ENCODE measurements at places on chromosomes 4 and X.
A peak's percentile ranks its signal among the peaks of the same experiment; 100 is the strongest.

DNA sequence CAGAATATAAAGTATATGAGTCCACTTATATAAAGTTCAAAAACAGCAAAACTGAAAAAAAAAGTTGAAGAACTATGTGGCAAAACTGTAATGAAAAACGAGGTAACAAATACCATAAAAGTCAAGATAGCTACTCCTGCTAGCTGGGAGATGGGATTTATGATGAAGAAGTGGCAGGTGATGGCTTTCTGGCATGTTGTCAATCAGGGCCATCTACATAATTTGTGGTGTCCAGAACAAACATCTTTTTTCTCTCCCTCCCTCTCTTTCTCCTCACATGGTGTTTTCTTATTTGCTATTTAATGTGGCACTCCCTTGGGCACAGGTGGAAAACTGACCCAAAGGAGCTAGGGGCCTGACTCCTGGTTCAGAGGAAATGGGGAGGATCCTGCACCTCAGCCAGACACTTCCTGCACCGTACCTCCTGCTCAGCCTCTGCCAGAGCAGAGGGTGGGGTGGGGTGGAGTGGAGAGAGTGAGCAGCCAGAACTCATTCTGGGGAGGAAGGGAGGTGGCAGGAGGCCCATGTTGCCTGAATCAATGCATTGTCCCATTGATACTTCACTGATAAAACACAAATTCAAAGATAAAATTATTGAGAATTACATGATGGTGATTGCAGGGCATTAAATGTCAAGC is 5.3 kb upstream of the SAP30 start:
- no peak for DNase-seq

- DNase-seq = no peak
Observed at GRCh38 chr4:150141756-150142155, 63.5 kb downstream of the DCLK2 start.

GRCh38 chrX:48956728-48957414 is 536 bp downstream of the OTUD5 start:
- peak; percentile 60 for DNase-seq

- DNase-seq = no peak
Observed at GRCh38 chr4:89497517-89498308, 190.1 kb upstream of the GPRIN3 start.

DNA sequence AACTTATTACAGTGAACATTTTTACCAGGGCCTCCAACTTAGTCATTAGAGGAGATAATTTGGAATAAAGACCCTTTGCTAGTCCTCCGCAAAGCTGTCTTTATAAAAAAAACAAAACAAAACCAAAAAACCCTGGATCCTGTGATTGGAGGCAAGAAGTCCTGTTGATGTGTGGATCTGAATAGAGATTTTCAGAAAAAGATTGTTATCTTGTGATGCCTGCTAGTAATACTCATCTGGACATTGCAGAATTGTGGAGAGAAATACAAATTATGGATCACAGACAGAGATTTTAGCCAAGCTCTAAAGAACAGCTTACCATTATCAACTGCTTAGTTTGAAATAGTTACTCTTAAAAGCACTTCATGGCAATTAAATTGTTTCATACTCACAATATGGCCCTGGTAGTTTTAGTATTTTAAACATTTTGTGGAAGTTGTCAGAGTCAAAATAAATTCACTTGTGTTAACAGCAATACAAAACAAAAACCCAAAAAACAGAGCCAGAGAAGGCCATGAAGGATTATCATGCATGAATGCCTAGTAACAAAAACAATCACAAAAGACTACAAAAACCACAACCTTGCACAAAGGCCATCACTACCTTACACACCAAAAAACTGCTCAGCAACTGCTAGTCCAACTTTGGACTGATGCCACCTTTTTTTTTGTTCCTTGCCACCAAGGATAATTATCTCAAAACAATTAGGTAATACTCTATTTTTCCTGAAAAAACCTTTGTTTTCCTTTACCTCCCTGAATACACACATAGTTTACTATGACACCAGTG is 514.5 kb upstream of the SLIT2 start:
- DNase-seq = no peak

DNA sequence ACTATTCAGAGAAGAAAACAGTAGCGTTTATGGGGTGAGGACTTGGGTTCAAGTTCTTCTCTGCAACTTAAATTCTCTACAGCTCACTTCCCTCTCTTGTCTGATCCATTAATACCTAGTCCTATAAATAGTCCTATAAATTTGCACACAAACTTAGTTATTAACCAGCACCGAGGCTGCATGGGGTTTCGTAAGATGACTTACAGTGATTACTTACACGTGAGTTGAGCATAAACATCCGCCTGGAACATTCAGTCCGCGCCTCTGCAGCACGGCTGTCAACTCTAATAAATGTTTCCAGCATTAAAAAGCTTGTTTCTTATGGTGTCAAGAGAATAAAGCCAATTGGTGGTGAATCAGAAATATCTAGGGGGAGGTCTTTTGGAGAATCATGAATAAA is 103.0 kb upstream of the ENPP6 start:
- DNase-seq = no peak

DNA sequence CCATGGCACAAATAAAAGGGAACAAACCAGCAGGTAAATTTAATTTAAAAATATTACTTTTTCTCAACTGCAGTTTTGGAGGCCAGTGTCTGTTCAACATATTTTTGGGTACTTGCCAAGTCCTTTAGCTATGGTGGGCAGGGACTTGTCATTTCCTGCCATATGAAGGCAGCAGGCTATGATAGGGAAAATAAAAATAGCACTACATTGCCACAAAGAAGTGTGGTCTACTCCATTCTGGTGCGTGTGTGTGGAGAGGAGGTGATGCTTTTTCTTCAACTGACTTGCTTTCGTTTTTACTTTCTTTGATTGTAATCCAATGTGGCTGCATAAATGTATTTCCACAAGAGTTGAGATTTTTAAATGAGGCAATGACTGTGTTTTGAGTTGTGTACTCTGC is 17.2 kb downstream of the GPR174 start:
- peak; percentile 82 for DNase-seq
